ENCODE measurements at places on chromosomes 1 and 21.

GRCh38 chr1:205443585-205444299, 12.1 kb downstream of the BLACAT1 start:
- DNase-seq, result no peak

- no peak for DNase-seq
These were observed 421.7 kb upstream of the DEPDC1 start for GRCh38 chr1:68918563-68918962.

DNA sequence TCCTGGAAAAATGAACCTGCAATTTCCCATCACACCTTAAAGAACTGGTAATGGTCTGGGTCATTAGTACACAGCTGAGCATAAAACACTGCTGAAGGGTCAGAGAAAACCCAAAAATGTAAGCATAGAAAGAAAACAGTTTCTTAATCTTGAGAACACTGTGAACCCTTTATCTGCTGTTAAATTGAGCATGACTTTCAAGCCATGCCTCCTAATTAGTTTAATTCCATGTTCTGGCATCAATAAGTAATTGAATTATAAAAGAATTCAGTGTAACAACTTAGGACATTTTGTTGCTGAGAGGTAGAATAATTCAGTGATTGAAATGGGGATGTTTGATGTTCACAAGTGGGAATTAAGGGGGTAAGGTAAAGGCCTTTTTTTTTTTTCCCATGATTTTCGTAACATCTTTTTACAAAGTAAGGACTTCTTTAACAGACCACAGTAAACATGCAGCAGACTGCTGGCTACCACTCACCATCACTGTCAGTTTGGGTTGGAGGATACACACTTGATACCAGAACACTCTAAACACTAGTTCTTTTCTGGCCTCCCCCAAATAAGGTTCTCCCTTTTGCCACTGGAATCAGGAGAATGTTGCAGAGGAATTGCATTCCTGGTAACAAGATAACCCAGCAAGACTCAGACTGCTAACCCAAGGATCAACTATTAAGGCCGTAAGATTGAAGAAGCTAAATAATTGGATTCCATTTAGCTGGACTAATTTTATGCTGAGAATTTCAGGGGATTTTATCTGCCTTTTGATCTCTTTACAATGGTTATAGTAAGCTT, 3.0 kb downstream of the RWDD3 start:
- no peak for DNase-seq

DNA sequence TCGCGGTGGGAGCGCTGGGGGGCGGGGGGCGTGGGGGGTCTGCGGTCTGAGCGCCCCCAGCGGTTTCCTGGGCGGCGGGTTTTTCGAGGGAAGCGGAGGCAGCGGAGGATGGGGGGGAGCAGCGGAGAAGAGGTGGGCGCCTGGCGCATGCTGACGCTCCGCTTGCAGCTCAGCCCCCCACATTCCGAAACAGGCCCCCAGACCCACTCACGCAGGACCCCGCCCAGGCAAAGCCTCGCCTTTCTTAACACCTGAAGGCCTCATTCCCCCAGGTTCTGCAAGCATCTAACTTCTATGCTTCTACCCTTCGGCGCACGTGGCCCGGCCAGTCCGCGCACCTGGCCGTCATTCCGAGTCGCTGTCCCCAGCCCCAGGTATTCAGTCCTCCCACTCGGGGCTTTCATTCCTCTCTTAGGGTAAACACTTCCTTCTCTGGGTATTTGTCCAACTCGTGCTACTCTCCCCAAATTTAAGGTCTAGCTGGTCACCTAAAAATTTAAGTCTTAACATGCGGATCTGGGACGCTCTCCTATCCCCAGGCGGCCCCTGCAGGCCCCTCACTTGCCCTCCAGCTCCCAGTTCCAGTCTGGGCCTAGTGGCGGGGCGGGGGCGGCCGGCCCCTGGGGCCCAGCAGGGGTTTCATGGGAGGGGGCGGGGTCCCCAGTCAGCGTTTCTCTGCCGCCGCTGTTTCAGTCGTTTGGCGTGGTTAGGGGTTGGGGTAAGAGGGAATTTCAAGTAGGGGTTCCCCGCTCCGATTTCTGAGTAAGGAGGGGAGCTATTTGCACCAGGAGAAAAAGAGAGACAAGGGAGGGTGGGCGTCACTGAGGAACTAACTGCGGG, 2.8 kb upstream of the ZBTB7B start:
- DNase-seq, result peak; percentile 65

- no peak for DNase-seq
These were observed 26.5 kb downstream of the SYF2 start for GRCh38 chr1:25205786-25206185.

GRCh38 chr1:183783342-183783741, 21.6 kb upstream of the RGL1 start:
- DNase-seq, result no peak

DNA sequence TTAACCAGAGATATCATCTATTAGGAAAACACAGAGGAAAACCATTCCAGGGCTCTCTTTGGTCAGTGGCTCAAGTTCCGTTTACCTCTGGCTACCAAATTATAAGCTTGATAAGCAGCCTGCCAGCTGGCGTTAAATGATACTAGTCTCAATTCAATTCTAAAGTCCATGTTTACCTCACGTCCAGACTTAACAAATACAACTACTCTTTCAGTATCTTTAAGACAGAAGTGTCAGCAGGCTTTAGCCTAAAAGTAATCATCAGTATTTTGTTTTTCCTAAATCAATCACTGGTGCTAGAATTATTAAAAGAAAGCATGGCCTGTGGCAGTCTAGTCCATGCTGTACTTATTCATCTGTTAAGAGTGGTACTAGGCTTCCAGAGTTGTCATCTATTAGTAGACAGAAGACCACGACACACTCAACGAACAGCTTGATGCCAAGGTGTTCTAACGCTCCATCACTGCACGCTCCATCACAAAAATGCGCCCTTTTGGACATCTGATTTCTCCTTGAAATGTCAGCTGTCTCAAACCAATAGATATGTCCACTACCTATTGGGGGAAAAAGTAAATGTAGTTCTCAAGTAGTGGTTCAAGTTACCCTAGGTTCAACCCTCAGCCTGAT, 1.5 kb downstream of the IVNS1ABP start:
- peak; percentile 83 for DNase-seq

GRCh38 chr1:155064832-155065429, 1.4 kb downstream of the EFNA4 start:
- DNase-seq, result no peak

DNA sequence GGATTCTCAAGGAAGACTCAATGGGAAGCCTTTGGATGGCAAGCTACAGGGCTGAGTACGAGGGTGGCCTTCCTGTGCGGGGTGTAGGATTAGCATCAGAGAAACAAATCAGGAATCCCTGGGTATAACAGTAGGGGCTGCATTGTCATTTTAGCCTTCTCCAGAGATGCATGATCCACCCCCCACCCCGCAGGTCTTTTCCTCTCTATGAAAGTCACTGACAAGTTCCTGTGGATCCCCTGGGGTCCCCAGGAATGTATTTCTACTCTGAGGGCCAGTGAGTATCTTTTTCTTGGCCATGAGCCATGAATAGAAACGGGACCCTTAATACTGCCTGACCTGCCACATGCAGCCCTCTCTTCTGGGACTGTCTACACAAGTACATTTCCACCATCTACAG, 473.0 kb upstream of the VAMP3 start:
- no peak for DNase-seq

DNA sequence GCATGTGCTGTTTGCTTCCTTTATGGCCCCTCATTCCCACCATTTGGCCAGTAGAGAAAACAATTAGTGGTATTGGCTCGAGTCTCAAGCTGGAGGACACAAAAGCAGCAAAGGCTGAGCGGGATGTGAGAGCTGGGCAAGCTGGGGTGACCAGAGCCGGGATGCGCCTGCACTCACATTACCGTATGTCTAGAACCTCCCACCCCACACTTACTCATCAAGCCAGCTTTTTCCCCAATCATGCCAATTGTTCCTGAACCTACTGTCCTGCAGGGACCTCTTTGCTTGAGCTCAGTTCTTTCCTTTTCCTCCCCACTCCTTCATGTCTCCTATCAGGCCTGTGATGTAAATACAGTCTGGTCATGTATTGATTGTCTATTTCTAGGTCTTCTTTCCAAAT, 45.9 kb downstream of the KIRREL1 start:
- DNase-seq, result no peak

DNA sequence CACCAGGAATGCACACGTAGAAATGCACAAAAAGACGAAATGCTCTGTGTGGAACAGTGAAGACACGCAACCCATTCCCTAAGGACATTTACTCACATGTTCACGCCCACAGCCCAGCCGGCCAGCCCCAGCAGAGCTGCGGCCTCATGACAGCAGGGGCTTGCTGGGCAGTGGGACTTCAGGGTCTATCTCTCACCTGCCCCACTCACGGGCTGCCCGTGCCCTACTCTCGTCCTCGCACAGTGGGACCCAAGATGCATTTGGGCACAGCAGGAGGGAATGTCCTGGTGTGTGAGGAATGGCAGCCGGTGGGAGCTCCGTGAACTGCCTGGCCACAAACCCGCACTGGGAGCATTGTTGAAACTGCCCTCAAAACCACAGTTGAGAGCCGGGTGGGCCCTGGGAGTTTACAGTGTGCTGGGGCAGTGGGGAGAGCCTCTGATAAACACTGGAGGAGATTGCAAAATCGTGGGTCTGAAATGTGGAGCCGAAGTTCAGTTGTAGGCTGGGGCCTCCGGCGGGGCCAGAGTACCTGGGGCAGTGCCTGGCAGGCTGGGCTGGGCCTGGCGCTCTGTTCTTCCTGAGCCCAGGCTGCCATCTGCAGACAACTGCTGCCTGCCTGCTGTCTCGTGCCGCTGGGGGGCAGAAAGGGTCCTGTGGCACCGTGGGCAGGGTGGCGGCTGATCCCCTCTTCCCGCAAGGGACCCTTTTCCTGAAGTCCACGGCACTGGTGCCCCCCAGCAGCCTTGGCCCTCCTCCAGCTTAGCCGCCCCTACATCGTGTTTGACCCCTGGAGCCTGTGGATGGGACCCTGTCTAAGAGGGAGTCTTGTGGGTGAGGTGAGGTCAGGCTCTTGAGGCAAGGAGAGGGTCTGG, 20.7 kb upstream of the POFUT2 start:
- no peak for DNase-seq

DNA sequence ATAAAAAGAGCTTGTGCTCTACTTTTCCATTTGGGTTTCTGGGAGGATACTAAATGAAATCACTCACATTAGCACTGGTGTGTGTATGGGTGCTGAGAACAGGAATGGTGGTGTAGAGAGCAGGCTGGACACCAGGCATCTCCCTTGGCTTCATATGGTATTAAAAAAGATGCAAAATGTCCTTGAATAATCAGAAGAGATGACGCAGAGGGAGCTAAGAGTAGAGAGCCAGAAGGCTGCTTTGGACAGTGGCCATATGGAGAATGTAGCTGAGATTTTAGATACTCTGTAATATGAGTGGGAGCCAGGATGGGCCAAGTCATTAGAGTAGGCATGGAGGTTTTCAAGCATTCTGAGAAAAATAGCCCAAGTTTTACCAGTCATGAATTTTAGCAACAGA, 112.3 kb upstream of the ZRANB2 start:
- DNase-seq, result no peak

DNA sequence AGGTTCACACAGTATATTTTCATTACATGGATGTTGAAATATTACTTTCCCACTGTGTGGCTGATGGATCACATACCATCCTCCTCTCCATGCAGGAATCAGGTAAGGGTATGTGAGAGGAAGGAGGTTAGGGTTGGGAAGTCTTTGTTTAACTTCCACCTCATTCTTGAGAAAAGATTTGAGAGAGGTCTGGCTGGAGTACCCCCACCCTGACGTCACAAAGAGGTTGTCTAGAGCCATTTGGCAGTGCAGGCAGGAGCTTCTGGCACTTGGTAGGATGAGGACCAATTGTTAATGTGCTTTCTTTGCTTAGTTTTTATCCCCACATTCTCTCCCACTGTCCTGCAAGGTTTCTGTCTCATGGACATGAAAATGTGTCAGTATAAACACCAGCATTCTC, 356.6 kb downstream of the DSCAM start:
- DNase-seq, result no peak

GRCh38 chr1:156832434-156832833, 15.8 kb upstream of the SH2D2A start:
- no peak for DNase-seq

- DNase-seq, result no peak
These were observed 19.1 kb upstream of the RXRG start for GRCh38 chr1:165463978-165464377.

DNA sequence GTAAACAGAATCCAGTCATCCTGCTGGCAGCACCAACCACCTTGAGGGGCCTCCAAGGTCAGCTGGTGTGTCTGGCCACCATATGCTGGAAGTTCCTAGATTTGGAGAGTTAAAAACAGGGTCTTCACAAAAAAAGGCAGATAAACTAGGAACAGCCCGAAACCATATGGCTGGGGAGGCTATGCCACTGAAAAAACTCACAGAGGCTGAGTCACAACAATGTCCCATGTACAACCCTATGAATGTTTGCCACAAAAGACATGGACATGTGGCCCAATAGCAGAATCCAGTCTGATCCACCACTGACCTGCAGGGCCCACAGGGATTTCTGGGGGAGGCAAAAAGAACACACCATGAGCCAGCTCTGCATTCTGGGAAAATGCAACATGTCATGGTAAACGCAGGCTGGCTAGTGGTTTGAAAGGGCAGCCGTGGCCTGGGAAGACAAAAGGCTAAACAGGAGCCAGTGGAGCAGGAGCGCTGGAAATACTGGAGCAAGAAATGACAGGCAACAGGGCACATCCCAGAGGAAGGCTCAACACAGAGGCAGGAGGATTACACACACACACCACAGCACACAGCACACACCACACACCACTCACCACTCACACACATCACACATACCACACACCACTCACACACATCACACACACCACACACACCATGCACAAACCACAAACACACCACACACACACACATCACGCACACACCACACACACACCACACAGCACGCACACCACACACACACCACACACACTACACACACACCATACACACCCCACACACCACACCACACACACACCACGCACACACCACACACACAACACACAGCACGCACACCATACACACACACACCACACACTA, 55.4 kb downstream of the HSF2BP start:
- DNase-seq, result peak; percentile 26

- DNase-seq, result no peak
These were observed 378.9 kb downstream of the KCNH1 start for GRCh38 chr1:210754878-210755665.

GRCh38 chr1:145828367-145829026, 4.5 kb downstream of the POLR3C start:
- peak; percentile 94 for DNase-seq

DNA sequence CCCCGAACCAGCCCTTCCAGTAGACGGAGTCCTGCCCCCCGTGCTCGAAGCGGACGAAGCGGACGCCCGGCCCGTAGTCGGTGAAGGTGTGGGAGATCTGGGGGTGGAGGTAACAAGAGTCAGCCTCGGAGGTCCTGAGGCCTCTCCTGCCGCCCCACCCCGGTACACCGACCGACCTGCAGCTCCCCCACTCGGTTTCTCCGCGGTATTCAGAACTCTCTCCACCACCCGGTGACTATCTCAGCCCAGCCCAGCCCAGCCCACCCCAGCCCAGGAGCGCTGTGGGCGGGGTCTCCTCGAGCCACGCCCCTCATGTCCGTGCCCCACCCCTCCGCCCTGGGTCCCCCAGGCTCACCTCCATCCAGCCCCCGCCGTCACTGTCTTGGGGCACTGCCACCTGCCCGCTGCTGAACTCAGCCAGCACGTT, 5.5 kb downstream of the FBXO2 start:
- DNase-seq, result peak; percentile 49
